Foreskin keratinocyte (primary cell): ENCODE measurements at places on chromosomes 7 and 10. TPM values are rescaled to one million over a fixed set of nuclear protein-coding genes. Genes with fewer than 3 reads are reported as not detected.

The ZNF485 gene
- total RNA-seq: 4.3 and 5.0 TPM in 2 replicates

The ZNF467 gene
- total RNA-seq: 0.35 and 0.48 TPM in 2 replicates

The LRRC17 gene
- total RNA-seq: 0.27 and 0.46 TPM in 2 replicates

The ANXA8L1 gene
- 176 and 351 TPM in 2 replicates for total RNA-seq

The CYP3A4 gene
- not detected in 2 replicates for total RNA-seq

The ZDHHC4 gene
- 37.9 and 45.3 TPM in 2 replicates for total RNA-seq

The DGKI gene
- not detected in 2 replicates for total RNA-seq

The LMOD2 gene
- not detected in 2 replicates for total RNA-seq

The BUD23 gene
- total RNA-seq: 55.8 and 55.9 TPM in 2 replicates

The PVRIG gene
- total RNA-seq: not detected in 2 replicates

The POU6F2 gene
- total RNA-seq: not detected in 2 replicates

The AMPH gene
- not detected in 2 replicates for total RNA-seq

The HPSE2 gene
- total RNA-seq: not detected in 2 replicates

The CCL24 gene
- total RNA-seq: not detected in 2 replicates

The OR2A5 gene
- not detected in 2 replicates for total RNA-seq

The HECW1 gene
- total RNA-seq: not detected in 2 replicates
